ENCODE measurements at places on chromosomes 4 and X. TPM values are rescaled to one million over a fixed set of nuclear protein-coding genes. Genes with fewer than 3 reads are reported as not detected.

DNA sequence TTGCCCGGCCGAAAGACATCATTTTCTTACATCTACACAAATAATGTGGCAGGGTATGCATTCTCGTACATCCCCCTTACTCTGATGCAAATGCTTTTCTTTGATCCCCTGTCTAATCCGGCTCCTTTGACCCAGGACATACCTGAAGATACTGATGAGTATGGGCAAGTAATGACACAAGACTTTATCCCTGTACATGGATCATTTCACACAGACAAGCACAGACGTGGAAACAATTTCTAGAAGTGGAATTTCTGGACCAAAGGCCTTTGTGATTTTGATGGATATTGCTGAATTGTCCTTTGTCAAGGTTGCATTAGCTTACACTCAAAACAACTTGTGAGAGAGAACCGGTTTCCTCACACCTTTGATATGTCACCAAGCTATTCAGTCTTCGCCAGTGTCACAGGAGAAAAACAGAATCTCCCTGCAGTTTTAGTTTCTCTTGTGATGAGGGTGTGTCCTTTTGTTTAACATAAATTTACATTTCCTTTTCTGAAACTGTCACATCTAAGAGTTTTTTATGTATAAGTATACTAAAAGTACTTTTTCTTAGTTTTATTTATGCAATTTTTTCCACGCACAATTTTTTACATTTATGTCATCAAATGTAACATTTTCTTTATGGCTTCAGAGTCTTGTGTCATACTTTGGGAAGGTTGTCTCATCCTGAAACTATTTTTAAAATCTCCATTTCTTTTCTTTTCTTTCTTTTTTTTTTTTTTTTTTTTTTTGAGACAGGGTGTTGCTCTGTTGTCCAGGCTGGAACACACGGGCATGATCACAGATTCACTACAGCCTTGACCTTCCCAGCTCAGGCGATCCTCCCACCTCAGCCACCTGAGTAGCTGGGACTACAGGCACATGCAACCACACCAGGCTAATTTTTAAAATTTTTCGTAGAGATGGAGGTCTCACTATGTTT is 25.2 kb downstream of the RWDD4 start:
- no peaks in the 10 kb centered on the region for H3K27me3 ChIP-seq
- H3K4me3 ChIP-seq = no peak overlapping the region
- peak overlapping the region; percentile 79 for H3K27ac ChIP-seq
- H3K4me1 ChIP-seq = peaks cover 20% of the 10 kb centered on the region
- DNase-seq = no peak

USP51 gene
- total RNA-seq = 3.5 TPM

DNA sequence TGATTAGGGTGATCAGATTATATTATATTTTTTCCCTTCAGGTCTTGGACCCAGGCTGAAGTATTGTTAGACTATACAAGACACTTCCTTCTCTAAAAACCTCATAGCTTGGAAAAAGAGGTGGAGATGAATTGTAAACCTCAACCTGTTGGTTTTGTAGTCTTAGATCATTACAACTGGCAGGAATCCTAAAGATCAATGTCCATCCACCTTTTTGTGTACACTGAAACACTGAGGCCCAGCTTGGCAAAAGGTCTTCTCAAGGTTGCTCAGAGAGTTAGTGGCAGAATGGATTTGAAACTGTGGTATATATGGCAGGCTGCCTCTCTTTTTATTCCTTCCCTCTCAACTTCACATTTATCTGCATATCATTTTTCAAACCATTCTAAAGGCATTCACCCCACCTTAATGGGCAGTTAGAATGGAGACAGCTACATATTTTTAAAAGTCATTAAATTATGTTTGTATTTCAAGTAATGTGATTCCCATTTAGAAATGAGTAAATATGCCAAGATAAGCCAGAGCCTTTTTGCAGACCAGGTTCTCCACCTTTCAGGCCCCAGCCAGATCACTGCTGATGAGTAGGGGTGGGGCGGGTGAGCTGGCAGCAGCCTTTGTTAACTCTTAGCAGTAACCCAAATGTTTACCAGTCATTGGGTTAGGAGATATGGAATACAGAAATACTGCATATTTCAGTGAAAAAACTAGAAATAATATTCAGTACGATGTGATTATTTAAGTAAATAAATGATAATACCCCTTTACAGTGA is 243.2 kb upstream of the F9 start:
- H3K36me3 ChIP-seq = no peaks in the 10 kb centered on the region
- H3K27ac ChIP-seq = no peak overlapping the region
- no peak overlapping the region for H3K4me3 ChIP-seq
- peaks cover 7% of the 10 kb centered on the region for H3K27me3 ChIP-seq
- H3K4me1 ChIP-seq = no peaks in the 10 kb centered on the region

DNA sequence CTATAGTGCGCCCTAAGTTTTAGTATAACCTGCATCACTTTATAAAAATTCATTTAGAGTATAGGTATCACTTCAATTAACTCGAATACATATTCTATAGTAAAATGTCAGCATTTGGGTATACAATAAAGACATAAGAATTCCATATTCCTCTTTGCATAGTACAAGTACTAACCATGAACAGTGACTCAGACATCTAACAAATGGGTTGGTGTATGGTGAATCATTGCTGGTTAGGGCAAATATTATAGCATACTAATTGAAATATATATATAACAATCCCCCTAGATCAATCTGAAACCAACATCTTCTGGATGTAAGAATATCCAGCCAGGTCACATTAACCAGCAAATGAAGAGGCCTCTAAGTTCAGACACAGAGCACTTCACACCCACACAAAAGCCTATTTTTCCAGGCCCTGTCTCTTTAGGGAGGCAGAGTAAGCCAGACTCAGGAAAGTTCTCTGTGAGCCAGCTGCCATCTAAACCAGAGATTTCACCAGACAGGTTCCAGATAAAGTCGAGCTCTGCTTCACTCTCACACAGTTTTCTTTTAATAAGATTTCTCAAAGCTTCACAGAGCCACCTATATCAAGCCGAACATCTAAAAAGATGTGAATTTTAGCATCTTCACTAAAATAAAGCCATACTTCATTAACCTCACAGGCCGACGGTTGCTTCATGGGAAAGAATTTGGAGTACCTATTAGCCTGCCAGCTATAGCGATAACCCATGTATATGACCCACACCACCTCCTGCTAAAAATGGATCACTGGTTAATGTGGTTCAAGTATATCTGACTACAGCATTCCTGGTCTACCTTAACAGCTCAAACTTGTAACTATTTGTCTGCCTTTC is 200.0 kb upstream of the FTHL17 start:
- H3K27ac ChIP-seq = no peak overlapping the region
- H3K4me3 ChIP-seq = no peak overlapping the region
- no peaks in the 10 kb centered on the region for H3K27me3 ChIP-seq
- no peak for DNase-seq
- no peaks in the 10 kb centered on the region for H3K36me3 ChIP-seq

DNA sequence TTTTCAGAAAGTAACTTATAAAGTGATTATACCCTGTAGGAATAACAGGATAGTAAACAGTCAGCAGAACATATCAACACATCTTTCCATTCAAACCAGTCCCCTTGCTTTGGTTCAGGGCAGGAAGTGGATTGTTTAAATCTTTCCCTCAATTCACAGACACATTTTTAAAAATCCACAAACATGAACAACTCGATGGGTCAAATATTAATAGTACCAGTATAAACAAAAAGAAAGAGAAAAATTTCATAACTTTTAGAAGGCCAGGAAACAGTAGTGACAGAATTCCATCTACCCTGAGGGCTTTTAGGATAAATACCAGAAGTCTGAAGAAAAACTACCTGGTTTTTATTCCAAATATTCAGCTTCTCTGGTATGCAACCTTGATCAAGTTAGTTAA is 1072.8 kb upstream of the PABPC4L start:
- H3K27ac ChIP-seq = no peak overlapping the region
- H3K27me3 ChIP-seq = no peaks in the 10 kb centered on the region
- H3K4me3 ChIP-seq = no peak overlapping the region
- H3K4me1 ChIP-seq = peaks cover 9% of the 10 kb centered on the region

All from type B pancreatic cell (in vitro differentiated cells).